ENCODE measurements at places on chromosomes 6 and 20.

DNA sequence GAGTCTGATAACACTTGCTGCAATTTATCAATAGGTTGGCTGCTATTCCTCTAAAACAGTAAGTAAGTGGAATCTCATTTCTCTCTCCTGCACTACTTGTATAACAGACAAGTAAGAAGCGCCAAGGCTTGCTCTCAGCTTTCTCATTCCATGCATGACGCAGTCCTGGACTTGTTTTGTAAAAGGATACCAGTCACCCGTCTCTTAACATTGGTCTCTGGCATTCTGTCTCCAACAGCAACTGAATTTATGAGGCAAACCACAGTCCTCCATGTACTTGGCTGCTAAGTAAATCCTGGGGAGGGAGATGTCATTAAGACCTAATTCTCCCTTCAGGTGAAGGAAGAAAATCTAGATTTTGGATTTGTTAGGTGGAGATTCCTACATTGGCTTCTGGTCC is 115.4 kb downstream of the OPN5 start:
- no peak for DNase-seq

DNA sequence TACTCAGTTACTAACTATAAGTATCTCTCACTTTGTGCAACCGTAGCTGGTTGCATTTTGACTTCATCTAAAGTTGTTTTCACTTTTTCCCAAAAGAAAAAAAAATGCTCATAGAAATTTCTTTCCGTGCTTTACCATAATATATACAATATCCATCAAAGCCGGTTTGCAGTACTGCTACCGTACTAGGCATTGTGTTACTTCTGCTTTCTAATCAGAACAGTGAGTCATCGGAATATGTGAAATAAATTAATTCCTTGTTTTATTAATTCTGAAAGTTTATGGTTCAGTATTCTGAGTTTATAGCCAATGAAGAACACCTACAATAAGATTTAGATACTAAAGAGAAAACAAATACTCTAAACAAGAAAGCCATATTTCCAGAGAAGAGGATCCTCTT is 72.5 kb downstream of the TNFRSF21 start:
- DNase-seq = no peak

DNA sequence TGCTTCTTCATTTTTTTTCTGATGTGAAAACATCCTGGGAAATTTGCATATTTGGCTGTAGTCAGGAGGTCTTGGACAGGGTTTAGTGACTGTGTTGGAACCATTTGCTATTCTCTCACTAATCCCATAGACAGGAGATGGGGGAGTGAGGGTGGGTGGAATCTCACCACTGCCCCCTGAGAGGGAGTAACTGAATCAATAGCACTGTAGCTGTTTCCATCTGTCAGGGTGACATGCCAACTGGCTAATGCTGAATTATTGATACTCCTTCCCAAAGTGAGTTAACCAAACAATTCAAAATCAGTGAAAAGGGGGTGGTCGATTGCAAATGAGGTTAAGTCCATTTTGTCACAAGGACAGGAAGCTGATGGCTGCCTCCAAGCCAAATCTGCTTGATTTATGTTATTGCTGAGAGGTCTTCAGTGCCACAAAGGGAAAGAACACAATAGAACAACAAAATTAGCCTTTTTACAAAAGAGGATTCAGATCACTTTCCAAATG is 55.1 kb upstream of the B3GAT2 start:
- no peak for DNase-seq

- DNase-seq = no peak
These were observed 86.1 kb upstream of the TCF21 start for GRCh38 chr6:133802861-133803260.

GRCh38 chr20:4457566-4458543 is 263.9 kb upstream of the PRND start:
- DNase-seq = no peak

GRCh38 chr6:127182501-127182900 is 64.0 kb downstream of the RSPO3 start:
- DNase-seq = no peak

DNA sequence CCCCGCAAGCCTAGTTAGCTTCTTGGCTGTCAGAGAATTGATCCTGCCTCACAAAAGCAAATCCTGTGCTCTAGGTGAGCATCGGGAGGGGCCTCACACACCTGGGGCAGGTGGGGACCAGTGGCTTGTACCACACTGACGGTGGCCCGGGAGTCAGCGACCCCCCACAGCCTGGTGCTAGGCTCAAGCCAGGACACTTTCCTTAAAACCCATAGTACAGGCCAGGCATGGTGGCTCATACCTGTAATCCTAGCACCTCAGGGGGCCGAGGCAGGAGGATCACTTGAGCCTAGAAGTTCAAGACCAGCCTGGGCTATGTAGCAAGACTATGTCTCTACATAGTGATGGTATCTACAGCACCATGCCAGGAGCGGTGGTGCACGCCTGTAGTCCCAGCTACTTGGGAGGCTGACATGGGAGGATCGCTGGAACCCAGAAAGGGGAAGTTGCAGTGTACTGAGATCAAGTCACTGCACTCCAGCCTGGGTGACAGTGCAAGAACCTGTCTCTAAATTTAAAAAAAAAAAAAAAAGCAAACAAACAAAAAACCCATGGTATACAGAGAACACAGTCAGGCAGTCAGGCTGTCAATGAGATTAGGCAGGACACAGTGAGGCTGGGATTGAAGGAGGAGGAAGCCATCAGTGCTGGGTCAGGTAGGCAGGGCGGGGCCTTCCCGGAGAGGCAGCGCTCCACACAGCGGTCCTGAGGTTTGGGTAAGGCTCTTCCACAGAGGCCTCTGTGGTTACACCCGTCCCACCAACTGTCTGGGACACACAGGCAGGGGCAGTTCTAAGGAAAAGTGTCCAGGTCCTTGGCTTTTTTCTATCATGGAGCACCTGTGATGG is 41.3 kb downstream of the SYNJ2 start:
- no peak for DNase-seq

DNA sequence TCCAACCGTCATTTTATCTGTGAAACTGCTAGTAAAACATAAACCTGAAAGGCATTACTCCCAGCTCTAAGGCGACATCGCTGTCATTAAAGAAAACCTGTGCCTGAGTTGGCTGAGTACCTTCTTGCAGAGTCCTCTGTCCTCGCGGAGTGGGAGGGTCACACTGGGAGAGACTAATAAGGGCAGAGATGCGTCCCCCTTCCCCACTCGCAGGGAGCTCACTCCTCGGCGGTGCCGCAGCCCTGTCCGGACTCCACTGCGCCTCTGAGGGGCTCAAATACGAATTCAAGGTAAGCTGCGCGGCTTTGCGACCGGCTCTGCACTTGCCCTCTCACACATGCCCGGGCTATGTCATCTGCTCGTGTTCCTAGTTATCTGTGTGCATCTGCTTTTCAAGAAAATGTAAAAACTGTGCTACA is at the start of gene COL19A1:
COL19A1 (plus strand) TSS at position 206 of the 419 bp plus-strand sequence. CDS start 13,012 bp downstream, outside the sequence.
- DNase-seq = no peak

DNA sequence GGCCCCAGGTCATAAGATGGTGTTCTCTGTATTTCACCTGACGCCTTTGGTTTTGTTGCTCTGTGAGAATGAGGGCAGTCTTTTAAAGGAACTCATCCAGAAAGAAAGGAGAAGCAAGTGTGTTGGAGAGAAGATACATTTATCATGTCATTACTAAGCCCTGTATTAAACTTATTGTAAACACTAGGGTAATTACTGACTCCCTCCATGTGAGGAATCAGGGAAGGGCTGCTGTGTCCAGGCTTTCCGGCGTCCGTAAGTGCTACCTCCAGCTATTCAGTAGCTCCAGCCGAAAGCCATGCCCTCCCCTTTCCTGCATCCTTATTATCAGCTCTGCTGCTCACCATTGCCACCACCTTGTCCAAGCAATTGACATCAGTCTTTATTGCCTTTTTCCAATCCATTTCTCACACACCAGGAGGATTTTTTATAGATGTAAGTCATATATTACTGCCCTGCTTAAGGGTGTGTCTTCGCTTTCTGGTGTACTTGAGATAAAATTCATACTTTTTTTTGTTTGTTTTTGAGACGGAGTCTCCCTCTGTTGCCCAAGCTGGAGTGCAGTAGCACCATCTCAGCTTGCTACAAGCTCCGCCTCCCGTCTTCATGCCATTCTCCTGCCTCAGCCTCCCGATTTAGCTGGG is 94.7 kb downstream of the RPP40 start:
- DNase-seq = no peak

Data from omental fat pad (tissue), 4 donors.